ENCODE measurements at places on chromosomes 11 and 22.
A peak's percentile ranks its signal among the peaks of the same experiment; 100 is the strongest.

GRCh38 chr11:122062763-122063162 is 53.3 kb downstream of the BLID start:
- no peak for DNase-seq

DNA sequence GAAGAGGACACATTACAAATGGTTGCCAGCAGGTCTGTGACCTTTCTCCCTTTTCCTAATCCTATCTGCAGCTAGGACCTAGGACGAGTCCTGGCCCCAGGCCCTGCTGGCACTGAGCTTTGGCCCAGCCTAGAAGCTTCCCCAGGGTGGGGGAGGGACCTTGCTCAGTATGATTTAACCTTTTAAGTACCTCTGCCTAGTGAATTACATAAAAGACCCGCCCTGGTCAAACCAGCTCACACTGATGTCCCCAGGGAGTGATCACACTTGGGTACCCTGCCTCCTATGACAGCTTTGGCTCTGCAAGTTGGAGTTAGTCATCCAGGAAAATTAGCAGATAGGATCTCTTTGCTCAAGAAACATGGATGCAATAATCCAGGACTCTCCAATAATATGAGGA is 21.9 kb downstream of the ASCC2 start:
- no peak for DNase-seq

DNA sequence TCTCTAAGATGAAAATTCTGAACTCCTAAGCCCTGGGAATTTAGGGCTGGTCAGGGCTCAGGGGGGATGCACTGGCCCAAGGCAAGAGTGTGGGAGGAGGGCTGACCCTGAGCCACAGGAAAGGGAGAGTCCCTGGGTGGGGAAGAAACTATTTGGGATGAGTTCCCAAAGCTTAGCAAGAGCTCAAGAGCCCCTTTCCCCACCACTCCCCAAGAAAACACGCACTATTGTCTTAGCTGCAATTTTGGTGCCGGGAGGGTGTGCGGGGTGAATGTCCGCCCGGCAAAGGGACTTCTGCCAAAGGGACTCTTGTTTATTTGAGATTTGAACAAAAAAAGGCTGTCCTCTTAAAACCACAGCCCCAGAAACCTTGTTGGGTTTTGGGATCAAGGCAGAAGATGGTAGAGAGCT is 37.0 kb downstream of the KIAA1671 start:
- no peak for DNase-seq

- DNase-seq = peak; percentile 92
Observed at GRCh38 chr11:81869351-81870065, 864.2 kb downstream of the FAM181B start.

GRCh38 chr11:94145916-94146315 is 17.3 kb downstream of the PANX1 start:
- DNase-seq = no peak

DNA sequence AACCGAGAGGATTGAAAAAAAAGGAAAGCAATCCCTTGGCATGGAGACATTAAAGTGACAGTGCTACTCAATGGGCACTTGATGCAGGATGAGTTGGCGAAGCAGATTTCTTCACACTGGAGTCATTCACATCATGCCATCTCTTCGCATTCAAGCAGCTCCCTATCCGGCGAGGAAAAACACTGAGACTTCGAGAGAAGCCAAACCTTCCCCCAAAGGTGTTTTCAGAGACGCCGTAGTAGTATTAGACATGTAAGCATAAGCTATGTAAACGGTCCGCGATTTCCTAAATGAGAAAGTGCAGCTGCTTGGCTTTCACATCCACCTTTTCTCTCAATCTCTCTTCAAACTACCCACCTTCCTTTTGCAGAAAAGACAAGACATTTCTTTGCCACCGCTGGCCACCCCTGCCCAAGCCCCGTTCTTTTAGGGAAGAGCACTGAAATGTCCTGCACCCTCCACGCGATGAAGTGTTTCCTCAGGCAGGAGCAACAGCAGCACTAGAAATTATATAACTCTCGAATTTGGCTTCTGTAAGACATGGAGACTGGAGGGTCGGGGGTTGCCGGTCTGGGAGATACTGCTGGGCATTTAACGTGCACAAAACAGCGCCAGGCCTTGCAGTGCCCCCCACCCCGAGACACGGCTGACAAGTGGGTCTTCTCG is at the start of gene DLG2:
Gene DLG2 (minus strand): TSS at position 13 of the 666 bp plus-strand sequence.
- DNase-seq = peak; percentile 71

GRCh38 chr11:12123273-12123672 is 12.9 kb downstream of the MICAL2 start:
- DNase-seq = no peak

DNA sequence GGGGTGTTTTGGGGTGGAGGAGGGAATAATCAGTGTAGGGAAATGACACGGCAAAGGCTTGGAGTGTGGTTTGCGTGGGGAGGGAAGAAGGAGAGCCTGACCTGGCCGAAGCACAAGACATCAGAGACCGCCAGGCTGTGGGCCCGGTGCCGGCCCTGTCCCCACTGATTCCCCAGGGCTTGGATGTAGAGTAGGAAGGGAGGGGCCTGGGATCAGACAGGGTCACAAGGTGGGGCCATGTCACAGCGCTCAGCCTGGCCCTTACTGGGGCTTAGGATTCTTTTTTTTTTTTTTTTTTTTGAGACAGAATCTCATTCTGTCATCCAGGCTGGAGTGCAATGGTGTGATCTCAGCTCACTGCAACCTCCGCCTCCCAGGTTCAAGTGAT is 9.8 kb downstream of the PICK1 start:
- DNase-seq = no peak

- DNase-seq = no peak
Observed at GRCh38 chr11:40763046-40763445, 696.4 kb downstream of the LRRC4C start.

DNA sequence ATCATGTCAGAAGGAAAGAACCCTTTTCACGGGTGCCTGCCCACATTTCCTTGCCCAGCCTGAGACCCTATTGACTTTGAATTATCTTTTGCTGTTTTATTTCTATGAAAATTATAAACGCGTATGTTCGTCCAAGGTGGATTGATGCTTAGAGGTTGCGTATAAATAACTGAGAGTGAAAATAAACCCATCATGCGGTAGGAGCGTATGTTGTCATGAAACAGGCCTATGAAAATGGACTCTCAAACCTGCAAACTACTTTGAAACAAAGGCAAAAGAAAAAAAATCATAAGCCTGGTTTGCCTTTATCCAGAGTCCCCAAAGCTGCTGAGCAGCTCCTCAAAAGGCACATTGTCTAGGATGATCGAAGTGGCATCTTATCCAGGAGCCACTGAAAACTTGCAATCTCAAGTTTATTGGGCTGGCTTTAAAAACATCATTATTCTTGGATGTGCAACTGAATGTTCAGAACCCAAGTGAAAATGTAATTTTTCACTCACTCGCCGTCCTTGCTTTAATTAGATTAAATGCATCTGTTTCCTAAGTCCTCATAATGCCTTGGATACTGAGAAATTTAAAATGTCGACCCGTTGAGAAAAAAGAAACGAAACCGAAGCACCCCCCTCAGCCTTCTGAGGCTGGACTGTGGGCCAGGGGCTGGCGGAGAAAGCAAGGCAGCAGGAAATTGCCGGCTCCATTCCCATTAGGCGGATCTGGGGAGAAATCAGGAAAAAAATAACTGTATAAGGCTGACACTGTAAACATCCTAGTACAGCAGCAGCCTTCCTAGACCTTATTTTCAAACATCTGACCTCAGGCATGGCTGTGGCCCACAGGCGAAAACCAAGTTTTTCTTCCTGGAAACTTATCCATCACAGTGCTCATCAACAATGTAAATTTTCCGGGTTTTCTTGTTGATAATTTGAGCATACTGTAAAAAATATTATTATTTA is 82.9 kb upstream of the PPARA start:
- no peak for DNase-seq

- no peak for DNase-seq
Observed at GRCh38 chr11:473415-473814, 23.3 kb downstream of the PTDSS2 start.

GRCh38 chr22:24165673-24166072 is 15.6 kb upstream of the SUSD2 start:
- DNase-seq = no peak

GRCh38 chr11:69437876-69438205 is 43.6 kb upstream of the LINC01488 start:
- no peak for DNase-seq
